ENCODE measurements at places on chromosomes 6 and 20.

DNA sequence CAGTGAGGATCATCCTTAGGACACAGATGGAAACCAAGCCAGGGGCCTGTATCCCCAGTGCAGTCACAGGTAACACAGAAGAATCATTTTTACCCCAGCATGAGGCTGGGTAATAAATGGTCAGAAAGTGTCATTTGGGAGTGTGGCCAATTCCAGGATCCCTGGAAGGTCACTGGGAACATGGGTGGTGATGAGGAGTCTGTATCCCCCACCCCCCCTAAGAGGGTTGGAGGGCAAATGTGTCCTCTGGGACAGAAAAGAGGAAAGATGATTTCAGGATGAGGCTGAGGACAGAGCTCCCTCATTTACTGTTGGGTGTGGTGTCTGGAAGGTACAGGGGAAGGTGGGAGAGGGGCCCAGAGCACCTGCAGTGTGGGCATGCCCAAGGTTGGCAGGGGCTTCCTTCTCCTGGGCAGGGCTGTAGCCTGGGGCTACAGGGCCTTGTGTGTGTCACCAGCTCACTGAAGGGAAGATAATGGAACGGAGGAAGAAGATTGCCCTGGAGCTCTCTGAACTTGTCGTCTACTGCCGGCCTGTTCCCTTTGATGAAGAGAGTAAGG lies 34.5 kb downstream of the PLCG1 start:
- DNase-seq = no peak

DNA sequence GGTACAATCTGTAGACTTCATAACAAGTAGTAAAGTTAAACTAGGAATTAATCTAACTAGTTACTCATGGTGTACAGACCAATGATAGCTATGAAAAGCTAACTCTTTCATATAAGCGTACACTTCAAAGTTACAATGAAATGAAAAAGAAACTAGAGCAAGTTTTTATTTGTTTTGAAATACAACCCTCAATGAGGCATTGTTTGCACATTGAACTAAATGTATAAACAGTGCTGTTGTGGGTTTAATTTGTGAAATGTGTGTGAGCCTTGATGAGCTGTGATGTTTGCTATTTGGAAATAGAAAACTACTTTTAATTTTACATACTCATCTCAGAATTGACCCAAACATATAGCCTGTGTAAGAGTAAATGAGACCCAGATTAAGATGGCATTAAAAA lies 11.1 kb upstream of the EYA4 start:
- DNase-seq = no peak

DNA sequence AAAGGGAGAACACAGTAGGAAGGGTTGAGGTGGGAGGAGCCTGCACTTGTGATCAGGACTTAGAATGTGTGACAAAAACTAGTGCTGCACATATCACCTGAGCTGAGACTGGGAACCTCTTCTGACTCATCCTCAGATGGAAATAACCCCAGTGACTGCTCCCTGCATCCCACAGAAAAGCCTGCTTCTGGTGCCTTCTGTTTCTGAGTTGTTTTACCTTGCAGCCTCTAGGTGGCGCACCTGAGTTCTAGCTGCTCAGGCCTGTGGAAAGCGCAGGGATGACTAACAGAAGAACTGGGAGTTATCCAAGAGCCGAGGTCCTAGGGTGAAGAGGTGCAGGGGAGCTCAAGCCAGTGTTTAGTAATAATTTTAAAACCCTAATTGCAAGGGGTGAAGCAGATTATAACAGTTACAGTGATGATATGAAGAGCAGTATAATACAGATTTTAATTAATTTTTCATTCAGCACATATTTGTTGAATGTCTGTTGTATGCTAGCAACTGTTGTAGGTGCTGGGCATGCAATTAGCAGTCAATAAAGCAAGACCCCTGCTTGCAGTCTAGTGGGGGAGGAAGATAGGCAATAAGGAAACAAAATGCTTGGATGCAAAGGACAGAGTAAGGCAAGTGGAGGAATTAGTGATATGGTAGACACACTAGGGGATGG lies 302.5 kb downstream of the DHX35 start:
- DNase-seq = peak; percentile 74

DNA sequence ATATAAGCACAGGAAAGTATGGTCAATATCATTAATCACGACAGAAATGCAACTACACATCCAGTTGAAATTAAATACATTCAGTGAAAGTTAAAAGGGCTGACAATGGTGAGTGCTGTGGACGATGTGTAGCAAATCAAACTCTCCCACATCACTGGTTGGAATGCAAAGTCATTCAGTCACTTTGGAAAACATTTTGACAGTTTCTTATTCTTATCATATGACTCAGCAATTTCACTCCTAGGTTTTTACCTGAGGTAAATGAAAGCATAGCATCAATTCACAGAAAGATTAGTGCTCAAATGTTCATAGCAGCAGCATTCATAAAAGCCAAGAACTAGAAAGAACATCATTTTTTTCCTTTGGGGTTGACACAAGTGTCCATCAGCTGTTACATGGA lies 28.6 kb upstream of the SAMD5 start:
- no peak for DNase-seq

DNA sequence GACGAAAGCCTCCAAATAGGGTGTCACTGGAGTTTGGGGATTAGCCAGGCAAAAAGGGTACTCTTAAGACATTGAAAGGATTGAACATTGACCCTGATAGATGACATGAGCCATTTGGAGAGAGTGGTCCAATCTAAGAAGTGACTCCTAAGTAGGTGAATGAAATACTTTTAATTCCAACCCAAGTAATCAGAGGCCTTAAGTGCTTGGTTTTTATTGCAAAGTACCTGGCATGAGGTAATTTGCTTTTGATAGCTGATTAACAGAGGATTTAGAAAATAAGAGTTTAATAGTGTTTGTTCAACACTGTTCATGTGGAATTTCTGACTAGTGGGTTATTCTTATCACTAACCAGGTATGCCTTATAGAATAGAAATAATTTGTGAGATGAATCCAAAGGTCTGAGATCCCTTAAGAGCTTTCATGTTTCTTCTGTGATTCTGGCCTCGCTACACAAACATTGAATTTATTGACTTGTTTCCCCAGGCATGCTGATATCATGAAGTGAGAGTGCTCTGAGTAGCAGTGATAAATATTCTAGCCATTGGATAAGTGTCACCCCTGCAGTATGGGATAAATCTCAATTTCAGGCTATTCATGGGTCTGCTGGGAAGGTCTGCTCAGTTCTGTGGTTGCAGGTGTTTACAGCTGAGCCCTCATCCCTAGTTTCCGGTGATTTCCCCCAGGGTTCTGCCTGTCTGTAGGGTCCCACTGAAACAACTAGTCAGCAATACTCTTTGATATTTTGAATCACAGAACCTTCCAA lies 6.5 kb downstream of the NCOA7 start:
- DNase-seq = no peak

- DNase-seq = no peak
Observed at GRCh38 chr20:32898729-32899128, 40.0 kb downstream of the EFCAB8 start.

DNA sequence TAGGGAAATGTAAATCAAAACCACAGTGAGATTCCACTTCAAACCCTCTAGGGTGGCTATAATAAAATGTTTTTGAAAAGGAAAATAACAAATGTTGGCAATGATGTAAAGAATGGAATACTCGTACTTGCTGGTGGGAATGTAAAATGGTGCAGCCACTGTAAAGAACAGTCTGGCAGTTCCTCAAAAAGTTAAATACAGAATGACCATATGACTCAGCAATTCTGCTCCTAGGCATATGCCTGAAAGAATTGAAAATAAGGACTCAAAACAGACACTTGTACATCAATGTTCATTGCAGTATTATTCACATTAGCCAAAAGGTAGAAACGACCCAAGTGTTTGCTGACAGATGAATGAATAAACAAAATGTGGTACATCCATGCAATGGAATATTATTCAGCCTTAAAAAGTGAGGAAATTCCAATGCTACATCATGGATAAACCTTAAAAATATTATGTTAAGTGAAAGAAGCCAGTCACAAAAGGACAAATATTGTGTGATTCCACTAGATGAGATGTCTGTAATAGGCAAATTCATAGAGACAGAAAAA lies 10.2 kb upstream of the RNF114 start:
- DNase-seq = no peak

- DNase-seq = no peak
Observed at GRCh38 chr20:31818376-31818908, 714 bp upstream of the MYLK2 start.
